Stimulated activated CD4-positive, alpha-beta T cell treated with anti-CD3 and anti-CD28 coated beads, Interleukin-1b, Interleukin-23, amount 100 ng/mL, for 1 hour (primary cell): ENCODE measurements at places on chromosomes 1 and 21.

- DNase-seq, result peak; percentile 37
These were observed 10.6 kb upstream of the COL6A1 start for GRCh38 chr21:45970674-45971615.

- no peak for DNase-seq
These were observed 17.9 kb downstream of the PROX1 start for GRCh38 chr1:214005708-214006107.

GRCh38 chr1:154208677-154209388 is 2.7 kb upstream of the CFAP141 start:
- no peak for DNase-seq

GRCh38 chr1:24558902-24559791 is 3.3 kb downstream of the NCMAP start:
- no peak for DNase-seq

GRCh38 chr1:71733121-71733520 is 549.2 kb downstream of the NEGR1 start:
- DNase-seq, result no peak

- no peak for DNase-seq
These were observed 77.7 kb downstream of the CAPZB start for GRCh38 chr1:19407494-19408096.

DNA sequence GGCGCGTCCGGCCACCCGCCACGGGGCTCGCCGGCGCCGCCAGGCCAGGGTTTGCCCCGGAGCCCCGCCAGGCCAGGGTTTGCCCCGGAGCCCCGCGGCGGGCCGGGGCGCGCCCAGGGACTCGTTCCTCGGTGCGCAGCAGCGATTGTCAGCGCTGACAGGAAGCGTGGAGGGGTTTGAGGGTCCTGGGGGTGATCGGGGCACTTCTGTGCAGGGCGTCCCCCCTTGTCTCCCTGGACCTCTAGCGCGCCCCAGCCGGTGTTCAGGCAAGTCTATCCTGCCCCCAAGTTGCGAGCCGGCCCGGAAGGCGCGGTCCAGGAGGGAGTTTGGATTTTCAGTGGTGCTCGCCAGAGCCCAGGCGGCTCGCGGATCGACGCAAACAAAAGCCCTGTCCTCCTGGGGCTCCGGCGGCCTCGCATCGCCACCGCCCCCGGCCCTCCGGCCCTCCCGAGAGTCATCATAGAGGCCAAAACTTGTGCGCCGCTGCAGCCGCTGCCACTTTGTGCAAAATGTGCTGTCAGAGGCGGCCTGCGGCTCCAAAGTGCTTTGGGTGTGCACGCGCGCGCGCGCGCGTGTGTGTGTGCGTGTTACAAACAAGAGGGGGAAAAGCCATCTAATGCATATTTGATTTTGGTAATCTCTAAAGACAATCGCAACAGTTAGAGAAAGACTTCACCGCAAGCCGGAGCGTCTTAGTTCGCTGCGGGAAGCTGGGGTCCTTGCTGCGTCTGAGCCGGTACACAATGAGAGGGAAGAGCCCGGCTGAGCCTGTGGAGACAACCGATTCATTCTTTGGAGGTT is 1.0 kb downstream of the ROR1 start:
- DNase-seq, result no peak

DNA sequence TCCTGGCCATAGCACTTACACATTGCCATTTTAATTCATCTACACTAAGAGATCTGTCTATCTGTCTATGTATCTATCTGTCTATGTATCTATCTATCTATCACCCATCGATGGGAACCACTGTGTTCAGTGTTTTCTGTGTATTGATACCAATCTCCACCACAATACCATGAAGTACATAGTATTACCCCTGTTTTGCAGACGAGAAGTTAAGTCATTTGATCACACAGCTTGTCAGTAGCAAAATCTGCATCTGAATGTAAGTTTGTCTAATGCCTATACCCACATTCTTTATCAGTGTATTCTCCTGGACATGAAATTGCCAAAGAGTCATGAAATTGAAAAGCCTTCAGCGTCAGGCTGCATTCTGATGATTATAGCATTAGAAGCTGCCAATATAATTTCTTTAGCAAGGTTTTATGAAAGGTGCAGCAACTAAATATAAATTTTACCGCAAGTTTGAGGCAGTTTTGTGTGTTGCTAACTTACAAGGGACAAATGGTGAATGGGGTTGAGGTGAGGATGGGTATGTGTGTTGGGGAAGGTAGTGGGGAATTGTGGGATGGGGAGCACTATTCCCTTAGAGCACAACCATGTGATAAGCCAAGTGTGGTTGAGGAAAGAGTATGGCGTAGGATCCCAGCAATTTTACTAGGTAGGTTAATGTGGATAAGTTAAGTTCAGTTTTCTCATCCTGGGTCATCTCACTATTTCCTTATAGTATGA is 24.2 kb downstream of the SLAMF1 start:
- DNase-seq, result no peak

- no peak for DNase-seq
These were observed 5.9 kb upstream of the ZNF124 start for GRCh38 chr1:247177755-247178154.
